ENCODE measurements at places on chromosomes 7 and 10.

DNA sequence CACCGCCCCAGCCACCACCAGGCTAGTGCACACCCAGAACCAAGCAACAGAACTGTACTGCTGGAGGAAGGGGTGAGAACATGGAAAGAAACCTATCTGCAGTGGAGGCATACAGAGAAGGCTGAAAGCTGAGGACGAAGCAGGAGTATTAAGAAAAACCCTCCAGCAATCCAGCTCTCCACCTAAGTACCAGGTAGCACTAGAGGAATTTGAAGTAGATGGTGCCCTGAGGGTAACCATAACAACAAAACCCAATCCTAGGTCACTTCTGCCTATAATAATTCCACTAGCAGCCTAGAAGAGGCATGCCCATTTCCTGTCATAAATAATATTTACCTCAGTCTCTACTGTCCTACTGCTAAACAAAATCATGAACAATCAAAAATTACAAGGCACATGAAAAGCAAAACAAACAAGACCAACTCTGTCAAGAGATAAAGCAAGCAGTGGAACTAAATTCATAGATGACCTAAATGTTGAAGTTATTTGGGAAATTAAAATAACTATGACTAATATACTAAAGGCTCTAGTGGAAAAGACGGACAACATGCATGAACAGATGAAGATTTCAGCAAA, 51.1 kb downstream of the HYCC1 start:
- no peak for DNase-seq

GRCh38 chr7:50147951-50148808, 55.1 kb upstream of the ZPBP start:
- no peak for DNase-seq

- no peak for DNase-seq
These were observed 65.6 kb upstream of the MKI67 start for GRCh38 chr10:128191847-128192246.

DNA sequence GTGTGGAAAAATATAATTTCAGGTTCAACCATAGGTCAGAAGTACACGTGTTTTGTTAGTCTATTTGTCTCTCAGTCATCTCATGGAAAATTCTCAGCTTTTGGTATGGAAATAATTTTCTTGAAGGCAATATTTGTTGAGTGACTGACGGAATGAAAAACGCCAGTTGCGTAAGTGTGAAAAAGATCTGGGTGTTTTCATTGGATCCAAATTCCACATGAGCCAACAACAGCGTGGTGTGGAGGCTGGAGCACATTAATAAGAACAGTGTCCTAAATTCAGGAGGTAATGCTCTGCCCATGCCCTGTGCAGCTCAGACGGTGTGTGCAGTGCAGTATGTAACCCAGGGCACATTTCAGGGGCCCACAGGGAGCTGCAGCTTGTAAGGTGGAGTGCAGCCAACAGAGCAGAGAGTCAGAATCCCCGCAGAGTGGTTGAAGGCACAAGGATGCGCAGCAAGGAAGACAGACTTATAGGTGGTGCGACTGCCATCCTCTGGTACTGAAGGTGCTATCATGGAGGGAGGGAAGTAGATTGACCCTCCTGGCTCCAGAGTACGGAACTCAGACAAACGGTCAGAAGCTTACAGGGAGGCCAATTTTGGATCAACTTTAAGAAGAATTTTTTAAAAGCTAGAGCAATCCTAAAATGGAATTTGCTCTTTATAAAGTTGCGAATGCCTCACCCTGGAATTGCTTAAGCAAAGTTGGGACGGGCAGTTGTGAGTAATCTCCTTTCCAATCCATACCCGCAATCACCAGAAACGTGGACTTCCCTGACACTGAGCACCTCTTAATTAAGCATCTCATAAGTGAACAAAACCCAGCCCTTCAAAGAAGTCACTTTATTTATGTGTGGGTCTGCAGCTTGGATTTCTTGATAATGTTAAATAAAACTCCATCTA, 38.0 kb downstream of the EGFR start:
- no peak for DNase-seq

Measured in stimulated activated CD4-positive, alpha-beta T cell treated with anti-CD3 and anti-CD28 coated beads, Interleukin-1b, Interleukin-23, amount 100 ng/mL, for 24 hours (primary cell).